ENCODE measurements at places on chromosomes 3 and 15.

DNA sequence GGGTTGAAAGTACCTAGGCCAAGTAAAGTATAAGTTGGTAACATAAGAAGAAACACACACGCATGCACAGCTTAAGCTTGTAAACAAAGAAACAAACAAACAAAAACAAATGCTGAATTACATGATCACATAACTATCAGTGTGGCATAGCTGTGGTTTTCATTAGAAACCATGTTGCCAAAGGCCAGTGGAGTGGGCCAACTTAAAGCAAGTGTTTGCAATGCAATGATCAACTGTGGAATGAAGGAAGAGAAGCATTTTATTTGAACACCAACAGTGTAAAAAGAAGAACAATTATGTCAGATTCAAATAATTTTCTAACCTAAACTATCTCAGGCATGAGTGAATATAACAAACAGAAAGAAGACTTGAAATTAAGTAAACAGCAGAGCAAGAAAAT lies 199.4 kb upstream of the STRIT1 start:
- DNase-seq: no peak

- no peak for DNase-seq
Observed at GRCh38 chr15:63373866-63374548, 7.6 kb downstream of the CA12 start.

DNA sequence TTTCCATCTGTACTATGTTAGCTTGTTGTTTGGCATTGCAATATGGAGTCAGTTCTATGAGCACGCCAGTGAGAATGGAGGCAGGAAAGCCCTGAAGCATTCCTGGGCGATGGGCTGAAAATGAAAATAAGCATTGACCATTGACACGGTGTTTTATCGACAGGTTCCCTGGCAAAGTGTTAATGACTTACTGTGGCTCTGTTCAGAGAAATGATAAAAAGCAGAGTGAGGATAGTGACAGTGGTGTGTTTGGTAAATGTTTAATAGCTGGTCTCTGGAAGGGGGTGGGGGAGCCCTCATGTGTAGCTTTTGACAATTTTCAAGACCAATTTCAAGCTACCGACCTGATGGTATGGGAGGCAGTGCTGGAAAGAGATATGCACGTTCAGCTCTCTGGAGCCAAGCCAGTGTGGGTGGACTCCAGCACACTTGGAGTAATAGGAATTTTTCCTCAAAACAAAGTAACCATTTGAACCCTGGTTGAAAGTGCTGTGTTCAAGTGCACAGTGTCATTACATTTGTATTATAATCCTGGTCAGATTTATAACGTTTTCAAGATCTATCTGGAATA lies 341.7 kb upstream of the ROBO2 start:
- no peak for DNase-seq

DNA sequence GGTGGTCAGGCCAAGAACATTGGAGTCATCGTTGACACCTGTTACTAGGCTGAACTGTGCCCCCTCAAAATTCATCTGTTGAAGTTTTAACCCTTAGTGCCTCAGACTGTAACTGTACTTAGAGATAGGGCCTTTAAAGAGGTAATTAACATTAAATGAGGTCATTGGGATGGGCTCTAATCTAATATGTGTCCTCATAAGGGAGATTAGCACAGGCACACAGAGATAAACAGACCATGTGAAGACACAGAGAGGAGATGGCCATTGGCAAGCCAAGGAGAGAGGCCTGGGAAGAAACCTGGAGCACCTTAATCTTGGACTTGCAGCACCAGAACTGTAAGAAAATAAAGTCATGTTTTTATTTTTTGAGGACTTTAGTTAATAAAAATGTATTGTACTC lies 59.6 kb downstream of the PLCL2 start:
- no peak for DNase-seq

DNA sequence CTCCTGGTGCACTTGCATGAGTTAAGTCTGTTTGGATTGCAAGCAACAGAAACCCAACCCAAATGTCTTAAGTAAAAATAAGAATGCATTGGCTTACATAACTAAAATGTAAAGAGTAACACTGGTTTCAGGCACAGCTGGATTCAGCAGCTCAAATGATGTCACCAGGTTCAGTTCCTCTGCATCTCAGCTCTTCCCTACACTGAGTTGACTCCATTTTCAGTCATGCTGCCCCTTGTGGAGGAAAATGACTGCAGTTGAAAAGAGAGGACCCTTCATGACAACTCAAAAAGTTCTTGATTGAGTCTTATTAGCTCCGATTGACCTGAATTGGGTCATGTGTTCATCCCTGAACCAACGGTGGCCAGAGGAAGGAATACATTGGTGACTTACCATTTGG lies 138.5 kb upstream of the ABI3BP start:
- no peak for DNase-seq

DNA sequence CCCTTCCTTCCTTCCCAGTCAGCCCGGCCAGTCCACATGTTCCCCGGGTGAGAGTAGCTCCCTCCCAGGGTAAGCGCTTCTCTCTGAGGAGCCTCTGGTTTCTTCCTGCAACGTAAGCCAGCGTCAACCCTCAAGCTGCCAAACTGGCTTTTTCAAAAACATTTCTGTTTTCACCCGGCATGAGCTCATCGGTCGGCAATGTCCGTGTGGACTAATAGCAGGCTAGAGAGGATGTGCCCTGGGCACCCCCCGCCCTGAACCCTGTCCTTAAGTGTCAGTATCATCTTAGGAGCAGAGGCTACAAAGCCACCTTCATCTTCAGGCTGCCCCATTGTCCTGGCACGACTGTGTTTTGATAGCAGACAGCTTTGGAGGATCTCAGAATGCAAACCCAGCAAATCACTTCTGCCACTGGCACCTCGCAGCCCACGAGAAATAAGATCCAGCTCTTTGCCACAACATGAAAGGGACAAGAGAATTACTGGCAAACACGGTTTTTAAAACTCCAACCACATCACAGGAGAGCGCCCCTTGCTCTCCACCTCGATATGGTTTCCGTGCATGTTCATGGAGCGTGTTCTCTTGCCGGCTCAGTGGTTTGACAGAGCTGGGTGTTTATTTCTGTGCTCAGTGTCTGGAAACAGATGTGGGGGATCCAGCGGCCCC lies 9.9 kb downstream of the ALDH1A3 start:
- no peak for DNase-seq

- DNase-seq: no peak
Observed at GRCh38 chr15:69359722-69360121, 54.4 kb upstream of the KIF23 start.

DNA sequence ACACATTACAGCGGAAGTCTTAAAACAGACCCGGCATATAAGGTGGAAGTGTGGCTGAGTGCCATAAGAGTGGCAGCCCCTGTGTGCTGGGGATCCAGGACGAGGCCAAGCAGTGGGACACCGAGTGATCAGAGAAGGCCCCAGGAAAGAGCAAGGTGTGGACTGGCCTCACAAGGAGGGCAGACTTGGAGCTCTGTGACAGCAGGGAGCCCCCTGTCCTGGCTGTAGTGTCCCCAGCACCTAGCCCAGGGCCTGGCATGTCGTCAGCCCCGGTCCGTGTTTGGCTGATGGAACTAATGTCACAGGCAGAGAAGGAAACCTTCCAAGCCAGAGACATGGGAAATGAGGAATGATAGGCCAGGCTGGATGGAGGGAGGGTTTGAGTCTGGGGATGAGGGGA lies 4.8 kb downstream of the PDIA5 start:
- DNase-seq: no peak

DNA sequence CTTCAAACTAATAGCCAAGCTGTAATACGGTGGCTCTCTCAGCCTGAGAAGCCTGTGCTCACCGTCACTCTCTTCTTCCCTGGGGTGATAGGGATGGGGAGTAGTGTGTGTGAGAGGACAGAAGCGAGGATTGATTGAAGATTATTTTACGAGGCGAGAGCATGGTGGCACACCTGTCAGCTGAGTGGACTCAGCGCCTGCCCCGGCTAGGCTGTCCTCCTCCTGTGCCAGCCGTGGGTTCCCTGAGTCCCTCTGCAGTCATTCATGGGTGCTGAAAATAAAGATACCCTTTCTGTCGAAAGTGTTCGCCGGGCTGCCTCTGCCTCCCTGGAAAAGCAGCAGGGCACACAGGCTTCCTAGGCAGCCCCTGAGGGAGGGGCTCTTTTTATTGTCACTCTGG lies 124.1 kb downstream of the PGPEP1L start:
- no peak for DNase-seq

GRCh38 chr3:79672075-79672474 lies 95.7 kb downstream of the ROBO1 start:
- DNase-seq: no peak

DNA sequence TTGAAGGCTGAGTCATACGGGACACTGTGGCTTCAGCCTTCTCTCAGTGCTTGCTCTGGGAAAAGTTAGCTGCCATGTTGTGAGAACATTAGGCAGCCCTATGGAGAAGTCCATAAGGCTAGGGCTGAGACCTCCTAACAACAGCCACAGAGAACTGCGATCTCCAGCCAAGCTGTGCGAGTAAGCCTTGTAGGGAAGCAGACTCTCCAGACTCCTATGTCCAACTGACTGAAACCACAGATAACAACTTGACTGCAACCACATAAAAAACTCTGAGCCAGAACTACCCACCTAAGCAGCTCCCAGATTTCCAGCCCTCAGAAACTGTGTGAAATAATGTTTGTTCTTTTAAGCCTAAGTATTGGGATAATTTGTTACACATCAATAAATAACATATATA lies 40.7 kb downstream of the DENND6A start:
- no peak for DNase-seq

DNA sequence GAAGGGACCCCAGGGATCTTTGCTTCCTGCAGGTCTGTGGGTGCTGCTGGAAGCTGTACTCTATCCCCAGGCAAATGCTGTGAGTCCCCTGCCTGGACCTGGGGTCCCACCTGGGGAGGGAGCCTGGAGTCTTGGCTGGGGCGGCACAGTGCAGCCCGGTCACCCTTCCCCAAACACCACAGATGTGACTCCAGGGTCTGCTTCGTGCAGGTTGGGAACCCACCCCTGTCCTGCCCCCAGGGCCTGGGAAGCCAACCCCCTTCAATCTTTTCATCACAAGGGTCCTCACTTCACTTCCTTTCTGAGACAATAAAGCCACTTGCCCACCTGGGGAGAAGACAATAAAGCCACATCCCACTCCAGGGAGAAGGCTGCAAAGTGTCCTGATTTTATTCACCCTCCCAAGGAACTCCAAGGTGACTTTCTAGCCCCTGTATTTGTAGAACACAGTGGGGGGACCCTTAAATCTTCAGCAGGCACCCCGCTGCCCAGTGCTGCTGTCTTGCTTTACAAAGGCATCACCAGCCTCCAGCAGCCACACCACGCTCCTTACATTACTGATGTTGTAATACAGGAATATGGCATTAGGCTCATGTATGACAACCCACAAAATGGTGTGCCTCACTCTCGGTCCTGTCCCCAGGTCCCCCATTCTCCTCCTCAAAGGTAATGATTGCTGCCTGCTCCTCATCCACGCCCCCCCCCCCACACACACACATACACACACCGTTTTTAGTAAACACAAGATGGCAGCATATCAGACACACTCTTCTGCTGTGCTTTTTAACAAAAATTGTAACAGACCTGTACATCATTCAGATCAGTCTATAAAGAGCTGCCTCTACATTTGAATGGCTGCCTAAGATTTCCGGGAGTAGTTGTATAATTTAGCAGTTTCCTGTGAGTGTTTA lies 9.9 kb downstream of the C3orf22 start:
- no peak for DNase-seq

GRCh38 chr3:60720736-60721135 lies 530.5 kb downstream of the FHIT start:
- no peak for DNase-seq

DNA sequence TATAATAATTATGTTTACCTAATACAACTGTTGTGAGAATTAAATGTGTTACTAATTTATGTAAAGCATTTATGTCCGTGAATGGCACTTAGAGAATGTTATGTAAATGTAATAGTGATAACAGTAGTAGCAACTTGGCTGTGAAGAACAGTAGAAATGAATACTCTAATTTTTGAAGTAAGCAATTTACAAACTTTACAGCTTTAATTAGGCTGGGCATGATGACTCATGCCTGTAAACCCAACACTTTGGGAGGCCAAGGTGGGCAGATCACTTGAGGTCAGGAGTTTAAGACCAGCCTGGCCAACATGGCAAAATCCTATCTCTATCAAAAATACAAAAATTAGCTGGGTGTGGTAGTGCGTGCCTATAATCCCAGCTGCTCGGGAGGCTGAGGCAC lies 33.9 kb upstream of the IREB2 start:
- no peak for DNase-seq

GRCh38 chr15:90465140-90465929 lies 64.4 kb upstream of the CRTC3 start:
- no peak for DNase-seq

GRCh38 chr3:118772547-118773011 lies 262.1 kb downstream of the IGSF11 start:
- no peak for DNase-seq

DNA sequence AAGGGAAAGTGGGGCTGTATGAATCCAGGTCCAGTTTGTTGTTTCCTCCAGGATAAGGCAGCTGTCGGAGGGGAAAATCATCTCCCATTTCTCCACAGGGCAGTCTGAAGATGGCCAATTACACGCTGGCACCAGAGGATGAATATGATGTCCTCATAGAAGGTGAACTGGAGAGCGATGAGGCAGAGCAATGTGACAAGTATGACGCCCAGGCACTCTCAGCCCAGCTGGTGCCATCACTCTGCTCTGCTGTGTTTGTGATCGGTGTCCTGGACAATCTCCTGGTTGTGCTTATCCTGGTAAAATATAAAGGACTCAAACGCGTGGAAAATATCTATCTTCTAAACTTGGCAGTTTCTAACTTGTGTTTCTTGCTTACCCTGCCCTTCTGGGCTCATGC lies 911 bp downstream of the CCRL2 start:
- DNase-seq: no peak

- no peak for DNase-seq
Observed at GRCh38 chr3:33171580-33171979, 47.0 kb downstream of the SUSD5 start.

DNA sequence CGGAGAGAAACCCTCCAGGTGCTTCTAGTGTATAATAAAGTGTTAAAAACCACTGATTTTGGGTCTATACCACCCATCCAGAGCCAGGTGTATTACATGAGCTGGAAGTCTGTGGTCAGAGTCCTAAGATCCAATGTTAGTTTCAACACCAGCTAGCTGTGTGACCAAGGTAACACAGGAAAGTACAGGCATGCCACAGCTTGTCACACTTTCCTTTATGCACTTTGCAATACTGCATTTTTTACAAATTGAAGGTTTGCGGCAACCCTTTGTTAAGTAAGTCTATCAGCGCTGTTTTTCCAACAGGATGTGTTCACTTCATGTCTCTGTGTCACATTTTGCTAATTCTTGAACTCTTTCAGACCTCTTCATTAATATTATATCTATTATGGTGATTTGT lies 201.3 kb upstream of the PRICKLE2 start:
- DNase-seq: no peak

- DNase-seq: peak; percentile 14
Observed at GRCh38 chr3:38137615-38138348, 679 bp upstream of the MYD88 start.

DNA sequence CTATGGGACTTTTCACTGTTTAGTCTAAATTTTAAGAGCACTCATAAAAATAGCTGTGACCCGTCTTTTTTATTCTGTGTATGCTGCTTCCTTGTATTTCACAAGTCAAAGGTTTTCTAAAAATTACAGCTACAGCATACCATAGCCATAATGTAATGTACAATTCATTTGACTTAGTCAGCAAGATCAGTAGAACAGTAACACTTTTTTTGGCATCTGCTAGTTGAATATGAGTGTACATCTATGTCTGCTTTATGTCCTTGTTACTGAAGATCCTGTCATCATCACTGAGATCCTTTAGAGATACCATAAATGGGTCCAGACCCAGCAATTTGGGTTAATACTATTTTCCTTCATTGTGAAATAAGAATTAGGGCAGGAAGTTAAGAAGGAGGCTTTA lies 42.2 kb downstream of the CMSS1 start:
- DNase-seq: no peak

GRCh38 chr15:58462973-58463663 lies 31.3 kb downstream of the LIPC start:
- DNase-seq: no peak
